Right atrium auricular region (tissue), 2 donors: ENCODE measurements at places on chromosomes 13 and 19.
A peak's percentile ranks its signal among the peaks of the same experiment; 100 is the strongest.

- DNase-seq = no peak
These were observed 689.3 kb downstream of the UQCRFS1 start for GRCh38 chr19:28523619-28524018.

DNA sequence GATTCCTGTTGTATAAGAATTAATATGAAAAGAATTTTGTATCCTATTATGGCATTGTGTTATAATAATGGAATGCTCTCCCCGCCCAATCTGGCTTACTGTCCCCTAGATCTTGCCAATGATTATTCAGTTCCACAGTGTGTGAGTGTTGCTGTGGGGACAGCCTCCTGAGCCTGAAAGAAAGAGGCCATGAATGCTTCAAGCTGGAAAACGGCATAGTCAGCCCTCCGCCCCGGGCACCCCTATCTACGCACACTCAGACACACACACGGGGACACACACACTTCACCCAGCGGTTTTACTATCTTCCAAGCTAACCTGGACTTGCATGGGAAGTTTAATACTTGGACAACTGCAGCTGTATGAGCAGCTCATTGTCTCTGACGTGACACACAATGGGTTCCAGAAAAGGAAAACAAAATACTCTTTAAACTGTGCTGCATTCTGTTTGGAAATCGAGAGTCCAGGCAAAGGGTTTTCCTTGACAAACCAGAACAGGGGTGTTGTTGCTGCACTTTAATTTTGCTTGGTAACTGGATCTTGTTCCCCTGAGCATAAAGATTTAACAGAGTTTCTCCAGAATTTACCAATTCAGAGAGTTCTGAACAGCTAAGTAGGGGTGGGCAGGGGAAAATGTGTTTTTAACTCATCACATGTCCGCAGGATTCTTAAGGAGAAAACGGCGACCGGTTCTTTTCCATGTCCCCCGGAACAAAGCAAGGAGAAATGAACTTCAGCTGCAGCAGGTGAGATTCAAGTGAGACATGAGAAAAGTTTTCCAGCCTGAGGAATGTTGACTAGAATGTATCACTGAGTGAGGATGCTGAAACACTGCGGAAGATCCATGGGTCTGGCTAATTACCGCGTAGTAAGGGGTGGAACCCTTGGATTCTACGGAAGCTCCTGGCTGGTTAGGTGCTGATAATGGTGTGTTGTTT, 472.9 kb downstream of the FOXO1 start:
- DNase-seq = no peak

GRCh38 chr19:16919496-16919895, 30.7 kb downstream of the F2RL3 start:
- no peak for DNase-seq

DNA sequence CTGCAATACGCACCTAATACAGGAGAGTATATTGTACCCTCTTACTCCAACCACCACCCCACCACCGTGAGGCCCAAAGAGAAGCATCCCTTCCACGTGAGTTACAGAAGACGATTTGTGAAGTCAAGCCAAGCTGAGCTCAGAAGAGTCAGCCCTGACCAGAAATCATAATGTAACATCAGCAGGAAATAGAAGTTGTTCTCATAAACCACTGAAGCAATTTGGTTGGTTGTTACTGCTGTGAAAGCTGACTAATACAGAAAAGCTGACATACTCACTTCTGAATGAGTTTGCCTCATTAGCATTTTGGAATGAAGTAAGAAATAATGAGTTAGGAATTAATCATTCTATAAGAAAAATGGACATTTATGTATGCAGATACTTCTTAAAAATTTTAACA, 749.4 kb upstream of the SLC10A2 start:
- DNase-seq = no peak

DNA sequence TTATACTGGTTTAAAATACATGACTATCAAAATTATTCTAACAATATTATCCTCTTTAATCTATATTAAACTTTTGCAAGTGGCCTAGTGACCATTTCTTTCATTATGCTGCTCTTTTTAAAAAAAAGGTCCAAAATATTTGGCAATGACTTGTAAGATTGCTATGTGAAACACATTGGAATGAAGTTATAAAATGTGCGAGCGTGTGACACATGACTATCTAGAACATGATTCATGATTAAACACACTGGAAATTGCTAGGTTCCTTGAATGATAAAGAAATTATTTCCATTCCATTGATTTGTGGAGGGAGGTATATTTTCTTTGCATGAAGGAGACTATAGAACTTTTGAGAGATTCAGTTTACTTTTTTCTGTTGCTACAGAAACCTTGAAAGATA, 739.1 kb downstream of the DIAPH3 start:
- DNase-seq = no peak

DNA sequence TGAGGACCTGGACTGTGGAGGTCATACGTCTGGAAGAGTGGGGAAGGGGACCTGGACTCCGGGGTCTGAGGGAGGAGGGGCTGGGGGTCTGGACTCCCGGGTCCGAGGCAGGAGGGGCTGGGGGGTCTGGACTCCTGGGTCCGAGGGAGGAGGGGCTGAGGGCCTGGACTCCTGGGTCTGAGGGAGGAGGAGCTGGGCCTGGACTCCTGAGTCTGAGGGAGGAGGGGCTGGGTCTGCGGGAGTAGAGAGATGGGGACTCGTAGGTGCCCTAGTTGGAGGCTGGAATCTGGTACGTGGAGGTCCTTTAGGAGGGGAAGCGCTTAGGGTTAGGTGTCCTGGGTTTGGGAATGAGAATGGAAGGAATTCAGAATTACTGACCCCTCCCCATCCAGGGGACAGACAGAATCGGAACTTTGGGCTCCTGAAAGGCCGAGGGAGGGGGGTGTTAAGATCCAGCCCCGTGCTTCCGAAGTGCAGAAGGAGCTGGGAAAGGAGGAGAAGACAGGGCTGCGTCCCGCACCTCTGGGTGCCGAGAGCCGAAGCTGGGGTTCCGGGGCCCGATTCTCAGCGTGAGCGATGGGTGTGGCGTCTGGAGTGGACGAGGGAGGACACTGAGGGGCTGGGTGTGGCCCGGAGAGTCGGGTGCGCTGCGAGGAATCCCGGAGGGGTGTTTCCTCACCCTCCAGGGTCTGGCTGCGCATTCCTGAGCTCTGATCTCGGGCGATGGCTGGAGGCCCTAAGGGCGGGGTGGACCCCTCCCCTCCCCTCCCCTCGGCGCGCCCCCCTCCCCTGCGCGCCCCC, 608 bp downstream of the MYADM start:
- peak; percentile 79 for DNase-seq

GRCh38 chr19:40592170-40592569, 9.0 kb upstream of the LTBP4 start:
- no peak for DNase-seq

DNA sequence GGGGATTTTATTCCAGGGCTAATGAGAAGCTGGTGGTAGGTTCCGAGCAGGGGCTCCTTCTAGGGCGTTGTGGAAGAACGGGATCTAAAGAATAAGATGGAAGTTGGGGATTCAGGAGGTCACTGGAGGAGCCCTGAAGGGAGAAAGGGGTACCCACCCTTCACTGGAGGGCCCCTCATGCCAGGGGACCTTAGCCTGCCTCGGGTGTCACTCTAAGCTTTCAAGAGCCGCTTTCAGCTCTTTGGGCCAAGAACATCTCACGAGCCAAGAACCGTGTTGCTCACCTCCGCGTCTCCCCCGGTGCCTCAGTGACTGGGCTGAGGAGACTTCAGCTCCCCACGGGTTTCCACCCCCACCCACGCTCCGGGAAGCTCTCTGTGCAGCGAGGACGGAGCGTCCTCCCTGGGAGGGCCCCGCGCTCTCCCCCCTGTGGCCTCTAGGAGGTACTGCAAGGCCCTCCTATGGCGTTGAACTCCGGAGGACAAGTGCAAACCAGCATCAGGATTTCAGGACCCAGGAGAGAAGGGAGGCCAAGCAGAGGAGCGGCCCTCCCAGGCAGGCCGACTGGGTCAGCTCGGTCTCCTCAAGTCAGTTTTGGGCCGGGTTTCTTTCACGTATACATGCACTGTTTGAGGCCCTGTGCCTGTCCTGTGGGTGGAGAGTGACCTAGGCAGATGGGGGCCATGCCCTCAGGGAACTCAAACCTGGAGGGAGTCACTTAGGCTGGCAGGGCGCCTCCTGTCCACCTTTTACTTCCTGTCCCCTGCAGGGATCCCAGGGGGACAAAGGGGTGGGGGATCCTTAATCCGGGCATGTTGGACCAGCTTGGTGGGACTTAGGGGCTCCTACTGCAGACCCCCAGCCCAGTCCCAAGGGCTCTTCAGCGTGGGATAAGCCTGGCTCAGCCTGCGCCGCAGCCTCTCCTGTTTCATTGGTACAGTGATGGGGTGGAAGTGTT, 5.1 kb upstream of the KRTDAP start:
- peak; percentile 69 for DNase-seq

DNA sequence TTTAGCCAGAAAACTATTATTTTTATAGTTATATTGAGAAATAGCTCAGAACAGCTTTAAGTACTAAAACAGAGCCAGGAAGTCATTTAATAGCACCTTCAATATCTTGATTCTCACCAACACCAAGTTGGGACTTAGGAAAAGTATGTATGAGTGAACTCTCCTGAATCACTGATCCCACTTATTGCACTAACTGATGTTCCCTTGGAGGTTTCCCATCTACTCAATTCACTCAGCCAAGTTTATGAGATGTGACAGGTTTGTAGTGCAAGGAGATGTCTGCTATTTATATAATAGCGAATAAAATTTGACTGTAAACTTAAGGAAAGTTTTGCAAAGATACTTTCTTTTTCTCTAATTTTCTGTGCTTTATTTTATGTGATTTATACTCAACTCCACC, 1147.6 kb upstream of the PCDH20 start:
- DNase-seq = no peak

GRCh38 chr13:40368127-40368891, 298.1 kb downstream of the FOXO1 start:
- DNase-seq = no peak

GRCh38 chr19:42467183-42467760, 24.5 kb upstream of the CXCL17 start:
- DNase-seq = no peak

GRCh38 chr13:35720690-35721554, 244.4 kb upstream of the MAB21L1 start:
- no peak for DNase-seq

GRCh38 chr13:39159393-39159792, 121.1 kb downstream of the NHLRC3 start:
- DNase-seq = no peak

- DNase-seq = no peak
These were observed 134.2 kb downstream of the TSHZ3 start for GRCh38 chr19:31214997-31215396.

DNA sequence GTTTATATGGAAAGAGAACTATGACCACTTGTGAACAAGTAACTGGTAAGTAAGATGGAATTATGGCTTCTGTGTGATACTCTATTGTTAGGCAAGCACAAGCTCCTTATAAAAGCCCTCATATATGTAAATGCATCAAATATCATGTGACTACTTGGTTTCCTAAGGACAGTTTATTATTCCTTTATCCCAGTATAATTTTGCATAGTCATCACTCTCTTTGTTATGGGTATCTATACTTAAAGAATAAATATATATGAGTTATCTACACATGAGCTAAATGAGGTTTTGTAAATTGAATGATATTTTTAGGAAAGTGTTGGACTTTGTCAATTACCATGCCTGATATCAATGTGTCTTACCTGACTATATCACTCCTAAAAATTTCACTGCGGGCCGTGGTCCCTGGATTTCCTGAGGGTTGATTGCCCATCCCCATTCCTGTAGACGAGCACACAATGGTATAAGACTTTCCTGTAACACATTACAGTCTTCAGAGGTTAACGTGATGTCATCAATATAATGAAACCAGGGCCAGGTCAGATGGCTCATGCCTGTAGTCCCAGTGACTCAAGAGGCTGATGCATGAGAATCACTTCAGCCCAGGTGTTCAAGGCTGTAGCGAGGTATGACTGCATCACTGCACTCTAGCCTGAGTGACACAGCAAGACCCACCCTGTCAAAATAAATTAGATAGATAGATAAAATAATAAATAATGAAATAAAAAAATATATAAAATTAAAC, 20.7 kb downstream of the ZNF844 start:
- no peak for DNase-seq

GRCh38 chr19:41299755-41300089, 10.2 kb upstream of the CCDC97 start:
- DNase-seq = peak; percentile 87

DNA sequence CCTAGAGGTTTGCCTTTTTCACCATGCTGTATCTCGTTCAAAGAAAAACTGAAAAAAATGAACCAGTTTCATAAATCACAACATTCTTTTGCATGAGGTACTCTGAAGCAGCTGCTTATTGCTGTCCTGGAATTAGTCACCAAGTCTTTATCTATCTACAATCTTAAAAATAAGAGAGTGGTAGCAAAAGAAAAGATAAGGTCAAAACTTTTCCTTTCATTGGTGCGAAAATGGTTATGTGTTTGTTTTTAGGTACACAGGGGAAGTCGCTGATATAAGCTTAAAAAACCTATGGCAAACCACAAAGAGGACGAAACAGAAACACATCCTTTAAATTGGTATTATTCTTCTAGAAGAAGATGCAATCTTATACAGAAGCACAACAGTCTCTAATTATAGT, 20.7 kb downstream of the OBI1 start:
- no peak for DNase-seq

DNA sequence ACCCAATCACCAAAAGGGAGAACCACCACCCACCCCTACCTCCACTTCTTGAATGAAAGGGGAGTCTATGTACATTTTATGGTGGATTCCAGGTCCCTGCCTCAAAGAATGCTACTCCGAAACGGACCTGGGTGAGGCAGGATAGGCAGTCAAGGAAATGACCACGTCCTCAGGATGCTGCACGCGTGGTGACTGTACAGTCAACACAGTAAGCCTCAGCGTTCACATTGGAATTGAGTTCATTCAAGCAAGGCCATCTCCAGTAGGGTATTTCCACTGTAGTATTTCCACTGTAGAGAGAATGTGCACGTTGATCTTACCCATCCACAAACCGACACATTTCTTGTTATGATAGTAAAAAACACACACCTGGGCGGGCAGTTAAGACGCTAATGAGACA, 16.9 kb downstream of the ZSCAN5C start:
- DNase-seq = no peak

DNA sequence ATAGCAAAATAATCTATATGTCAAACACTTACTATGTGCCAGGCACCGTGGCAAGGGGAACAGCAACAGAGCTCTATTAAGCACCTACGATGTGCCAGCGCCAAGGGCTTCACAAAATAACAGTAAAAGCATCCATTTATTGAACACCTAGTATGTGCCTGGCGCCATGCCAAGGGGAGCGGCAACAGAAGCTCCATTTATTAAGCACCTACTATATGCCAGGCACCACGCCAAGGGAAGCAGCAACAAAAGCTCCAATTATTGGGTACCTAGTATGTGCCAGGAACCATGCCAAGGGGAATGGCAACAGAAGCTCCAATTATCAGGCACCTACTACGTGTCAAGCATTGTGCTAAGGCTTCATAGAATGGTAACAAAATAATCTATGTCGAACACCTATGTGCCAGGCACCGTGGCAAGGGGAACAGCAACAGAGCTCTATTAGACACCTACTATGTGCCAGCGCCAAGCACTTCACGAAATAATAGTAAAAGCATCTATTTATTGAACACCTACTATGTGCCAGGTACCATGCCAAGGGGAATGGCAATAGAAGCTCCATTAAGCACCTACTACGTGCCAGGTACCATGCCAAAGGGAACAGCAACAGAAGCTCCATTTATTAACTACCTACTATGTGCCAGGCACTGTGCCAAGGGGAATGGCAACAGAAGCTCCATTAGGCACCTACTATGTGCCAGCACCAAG, 107.7 kb downstream of the PTPRS start:
- DNase-seq = no peak

GRCh38 chr13:51844862-51845573, at the start of gene TMEM272:
TSS of gene TMEM272 (minus strand) at chr13:51845177. CDS start at chr13:51838530, 6,647 bp downstream.
- DNase-seq = no peak
